ENCODE measurements at places on chromosomes 6 and 20.

- DNase-seq, result no peak
Measured at GRCh38 chr20:46268131-46268614, 40.1 kb downstream of the CDH22 start.

DNA sequence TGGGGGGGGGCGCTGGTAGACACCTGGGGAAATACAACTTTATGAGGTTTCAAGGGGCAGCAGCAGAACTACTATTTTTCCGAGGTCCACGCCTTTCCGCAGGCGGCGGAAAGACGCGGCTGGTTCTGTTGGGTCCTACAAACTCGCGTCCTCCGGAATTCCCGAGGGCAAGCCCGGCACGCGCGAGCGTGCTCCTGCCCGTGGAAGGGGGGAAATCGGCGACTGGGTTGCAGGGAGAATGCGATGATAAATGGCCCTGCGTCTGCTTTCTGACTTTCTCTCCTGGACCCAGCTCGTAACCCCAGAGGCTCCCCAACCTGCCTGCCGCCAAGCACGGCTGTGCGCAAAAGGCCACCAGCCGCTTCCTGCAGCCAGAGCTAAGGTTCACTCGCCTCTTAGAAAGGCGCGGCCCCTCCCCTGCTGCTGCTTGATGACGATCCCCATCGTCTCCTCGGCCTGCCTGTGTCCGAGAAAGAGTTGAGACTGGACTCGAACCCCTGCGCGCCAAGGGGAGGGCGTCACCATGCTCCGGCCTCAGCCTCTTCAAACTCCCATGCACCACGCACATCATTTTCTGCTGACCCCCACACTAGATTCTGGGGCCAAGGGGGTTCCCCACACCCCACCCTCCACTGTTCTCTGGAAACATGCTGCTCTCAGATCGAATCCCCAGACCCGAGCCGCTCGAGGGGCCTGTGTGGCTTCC lies 6.7 kb downstream of the FOXA2 start:
- no peak for DNase-seq

- no peak for DNase-seq
Measured at GRCh38 chr20:64143018-64143801, 21.0 kb upstream of the MYT1 start.

DNA sequence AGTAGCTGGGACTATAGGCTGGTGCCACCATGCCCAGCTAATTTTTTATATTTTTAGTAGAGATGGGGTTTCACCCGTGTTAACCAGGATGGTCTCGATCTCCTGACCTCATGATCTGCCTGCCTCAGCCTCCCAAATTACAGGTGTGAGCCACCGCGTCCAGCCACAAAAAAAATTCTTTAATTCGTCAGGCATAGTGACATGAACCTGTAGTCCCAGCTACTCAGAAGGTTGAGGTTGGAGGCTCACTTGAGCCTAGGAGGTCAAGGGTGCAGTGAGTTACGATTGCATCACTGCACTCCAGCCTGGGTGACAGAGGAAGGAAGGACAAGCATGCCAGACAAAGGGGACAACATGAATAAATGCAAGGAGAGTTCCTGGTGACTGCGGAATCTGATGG lies 19.5 kb upstream of the ASXL1 start:
- DNase-seq, result no peak

- DNase-seq, result no peak
Measured at GRCh38 chr20:20734475-20734948, 22.1 kb upstream of the RALGAPA2 start.

- DNase-seq, result no peak
Measured at GRCh38 chr20:44969300-44969894, 3.1 kb downstream of the STK4 start.

GRCh38 chr6:87375315-87375714 lies 30.7 kb downstream of the C6orf163 start:
- DNase-seq, result no peak

GRCh38 chr6:40755749-40756452 lies 168.7 kb upstream of the LRFN2 start:
- DNase-seq, result peak; percentile 62

- no peak for DNase-seq
Measured at GRCh38 chr6:107080036-107080435, 35.3 kb downstream of the BEND3 start.

GRCh38 chr6:147438758-147439528 lies 69.5 kb upstream of the SAMD5 start:
- no peak for DNase-seq

- no peak for DNase-seq
Measured at GRCh38 chr6:142705054-142705453, 239.9 kb downstream of the HIVEP2 start.

GRCh38 chr6:32852018-32852843 lies 1.3 kb downstream of the TAP1 start:
- peak; percentile 50 for DNase-seq

GRCh38 chr6:30547454-30547853 lies 8.8 kb downstream of the GNL1 start:
- no peak for DNase-seq

GRCh38 chr6:136113736-136114173 lies 136.4 kb downstream of the MTFR2 start:
- DNase-seq, result peak; percentile 73

DNA sequence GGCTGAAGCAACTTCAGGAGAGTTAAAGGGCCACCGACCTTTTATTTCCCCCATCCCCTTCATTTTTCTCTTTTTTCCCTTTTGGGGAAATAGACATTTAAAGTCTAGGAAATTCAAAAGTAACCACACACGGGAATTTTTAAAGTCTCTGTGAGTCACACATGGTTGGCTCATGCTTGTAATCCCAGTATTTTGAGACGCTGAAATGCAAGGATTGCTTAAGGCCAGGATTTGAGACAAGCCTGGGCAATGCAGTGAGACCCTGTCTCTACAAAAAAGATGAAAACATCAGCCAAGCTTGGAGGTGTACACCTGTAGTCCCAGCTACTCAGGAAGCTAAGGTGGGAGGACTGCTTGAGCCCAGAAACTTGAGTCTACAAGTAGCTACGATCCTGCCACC lies 34.2 kb downstream of the KATNA1 start:
- DNase-seq, result no peak

All from AG20443 (cell line).